Tibial nerve (tissue), 4 donors: ENCODE measurements at places on chromosomes 16 and 17. TPM values are rescaled to one million over a fixed set of nuclear protein-coding genes. Genes with fewer than 3 reads are reported as not detected.

DNA sequence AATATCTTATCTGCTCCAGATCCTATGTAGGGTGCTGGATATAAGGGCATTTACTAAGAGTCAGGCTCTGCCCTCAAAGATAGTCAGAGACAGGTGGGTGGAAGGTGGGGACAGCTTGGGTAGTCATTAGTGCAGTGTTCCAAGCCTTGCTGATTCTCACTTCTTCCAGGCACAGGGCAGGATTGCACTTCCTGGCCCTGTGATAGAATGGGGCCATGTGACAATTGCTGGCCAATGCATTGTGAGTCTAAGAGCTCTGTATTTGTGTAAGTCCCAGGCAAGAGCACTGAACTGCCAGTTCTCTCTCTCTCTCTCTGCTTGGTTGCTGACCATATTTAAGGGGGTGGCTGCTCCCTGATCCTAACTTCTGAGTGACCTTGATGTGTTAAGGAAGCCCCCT lies 112.1 kb downstream of the C16orf78 start:
- no peak for DNase-seq

- no peak for DNase-seq
Observed at GRCh38 chr16:50537533-50538290, 10.5 kb upstream of the NKD1 start.

GRCh38 chr16:72517154-72517553 lies 345.2 kb upstream of the PMFBP1 start:
- no peak for DNase-seq

Gene ZG16
- total RNA-seq: not detected

DNA sequence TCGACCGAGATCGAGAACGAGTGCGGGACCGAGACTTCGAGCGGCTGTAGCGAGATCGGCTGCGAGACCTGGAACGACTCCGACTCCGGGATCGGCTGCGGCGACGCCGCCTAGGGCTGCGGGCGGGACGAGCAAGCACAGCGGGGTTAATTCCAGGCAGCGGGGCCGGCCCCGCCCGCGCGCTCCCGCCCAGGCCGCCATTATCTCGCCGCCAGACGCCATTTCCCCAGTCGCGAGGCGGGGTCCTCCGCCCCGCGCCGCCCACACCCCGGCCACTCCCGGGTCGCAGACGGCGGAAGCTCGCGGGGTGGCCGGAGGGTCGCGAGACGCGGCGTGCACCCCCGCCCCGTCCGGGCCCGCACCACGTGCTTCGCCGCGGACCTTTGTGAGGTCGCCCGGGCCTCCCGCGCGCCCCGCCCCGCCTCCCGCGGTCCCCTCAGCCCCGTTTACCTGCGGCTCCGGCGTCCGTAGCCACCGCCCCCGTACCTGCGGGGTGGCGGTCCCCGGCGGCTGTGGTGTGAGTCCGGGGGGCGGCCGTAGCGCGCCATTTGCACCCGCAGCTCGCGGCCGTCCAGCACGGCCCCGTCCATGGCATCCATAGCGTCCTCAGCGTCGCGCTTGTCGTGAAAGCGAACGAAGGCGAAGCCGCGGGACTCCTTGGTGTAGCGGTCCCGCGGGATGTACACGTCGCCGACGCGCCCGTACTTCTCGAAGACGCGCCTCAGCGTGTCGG lies 616 bp downstream of the SRSF2 start:
- DNase-seq: peak; percentile 53

GRCh38 chr17:17347234-17347955 lies 44.2 kb downstream of the NT5M start:
- DNase-seq: no peak

GRCh38 chr17:4186357-4186881 lies 43.4 kb downstream of the CYB5D2 start:
- DNase-seq: no peak

DNA sequence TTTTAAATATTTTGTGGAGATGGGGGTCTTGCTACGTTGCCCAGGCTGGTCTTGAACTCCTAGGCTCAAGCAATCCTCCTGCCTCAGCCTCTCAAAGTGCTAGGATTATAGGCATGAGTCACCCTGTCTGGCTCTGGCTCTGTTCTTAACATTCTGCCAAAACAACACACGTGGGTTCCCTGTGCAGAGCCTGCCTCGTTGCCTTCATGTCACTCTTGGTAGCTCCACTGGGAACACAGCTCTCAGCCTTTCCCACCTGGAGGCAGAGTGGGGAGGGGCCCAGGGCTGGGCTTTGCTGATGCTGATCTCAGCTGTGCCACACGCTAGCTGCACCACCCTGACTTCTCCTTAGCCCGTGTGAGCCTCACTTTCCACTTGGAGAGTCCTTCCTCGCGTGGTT lies 19.3 kb downstream of the CRISPLD2 start:
- DNase-seq: no peak
